ENCODE measurements at places on chromosomes 3 and 15.

- DNase-seq = no peak
Observed at GRCh38 chr15:47412802-47413201, 304.5 kb upstream of the SEMA6D start.

GRCh38 chr3:108511490-108511889, 1.1 kb upstream of the MYH15 start:
- no peak for DNase-seq

GRCh38 chr15:56207092-56207491, 36.6 kb downstream of the RFX7 start:
- no peak for DNase-seq

GRCh38 chr3:31196261-31196660, 301.8 kb upstream of the GADL1 start:
- DNase-seq = no peak

- DNase-seq = no peak
Observed at GRCh38 chr15:66591322-66591862, 25.6 kb upstream of the LCTL start.

GRCh38 chr3:128080323-128081080, 28.3 kb downstream of the SEC61A1 start:
- DNase-seq = no peak

DNA sequence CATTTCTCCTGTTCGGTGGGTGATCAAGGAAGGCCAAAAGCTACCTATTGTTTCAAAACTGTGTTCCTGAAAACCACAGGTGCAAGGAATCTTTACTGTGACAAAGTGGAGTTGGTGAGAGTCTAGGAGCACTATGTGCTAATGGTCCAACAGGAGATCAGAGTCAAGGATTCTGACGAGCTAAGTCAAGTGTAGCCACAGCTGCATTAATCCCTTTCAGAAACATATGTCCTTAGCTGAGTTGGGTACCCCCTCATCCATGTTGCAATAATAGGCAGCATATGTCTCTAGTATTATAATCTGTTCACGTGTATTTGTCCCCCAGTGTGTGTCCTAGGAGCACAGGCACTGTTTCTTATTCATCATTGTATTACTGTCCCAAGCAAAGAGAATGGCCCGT, 1.7 kb downstream of the VPS39 start:
- no peak for DNase-seq

- no peak for DNase-seq
Observed at GRCh38 chr3:60652829-60653228, 598.4 kb downstream of the FHIT start.

- no peak for DNase-seq
Observed at GRCh38 chr3:177824190-177824786, 627.0 kb upstream of the TBL1XR1 start.

DNA sequence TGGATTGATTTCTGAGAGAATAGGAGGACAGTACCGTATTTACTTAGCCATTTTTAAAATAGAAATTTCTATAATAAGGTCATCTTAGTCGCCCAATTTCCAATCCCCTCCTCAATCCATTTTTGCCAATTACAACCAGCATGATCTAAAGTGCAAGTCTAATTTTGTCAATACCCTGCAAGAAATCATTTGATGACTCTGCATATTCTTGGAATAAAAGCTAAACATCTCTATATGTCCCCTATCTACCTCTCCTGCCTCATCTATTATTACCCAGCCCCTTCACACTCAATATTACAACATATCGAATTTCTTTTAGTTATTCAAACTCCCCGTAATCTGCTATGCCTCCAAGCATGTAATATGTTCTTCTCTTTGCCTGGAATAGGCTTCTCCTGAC, 41.9 kb upstream of the TEX55 start:
- DNase-seq = no peak

DNA sequence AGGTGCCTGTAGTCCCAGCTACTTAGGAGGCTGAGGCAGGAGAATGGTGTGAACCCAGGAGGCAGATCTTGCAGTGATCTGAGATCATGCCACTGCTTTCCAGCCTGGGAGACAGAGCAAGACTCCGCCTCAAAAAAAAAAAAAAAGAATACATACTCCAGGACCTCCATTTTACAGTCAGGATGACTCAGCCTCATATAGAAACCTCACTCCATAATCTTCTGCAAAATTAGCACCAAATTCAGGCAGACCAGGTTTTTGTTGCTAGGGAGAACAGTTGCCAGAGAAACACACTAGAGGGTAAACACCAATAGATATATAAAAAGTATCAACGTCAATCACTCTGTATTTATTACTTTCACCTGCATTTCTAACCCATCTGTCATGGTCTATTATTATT, 28.3 kb upstream of the AP3B2 start:
- DNase-seq = no peak

GRCh38 chr3:7734456-7734855, 767.2 kb upstream of the LMCD1 start:
- no peak for DNase-seq
